ENCODE measurements at places on chromosomes 2 and 18.

DNA sequence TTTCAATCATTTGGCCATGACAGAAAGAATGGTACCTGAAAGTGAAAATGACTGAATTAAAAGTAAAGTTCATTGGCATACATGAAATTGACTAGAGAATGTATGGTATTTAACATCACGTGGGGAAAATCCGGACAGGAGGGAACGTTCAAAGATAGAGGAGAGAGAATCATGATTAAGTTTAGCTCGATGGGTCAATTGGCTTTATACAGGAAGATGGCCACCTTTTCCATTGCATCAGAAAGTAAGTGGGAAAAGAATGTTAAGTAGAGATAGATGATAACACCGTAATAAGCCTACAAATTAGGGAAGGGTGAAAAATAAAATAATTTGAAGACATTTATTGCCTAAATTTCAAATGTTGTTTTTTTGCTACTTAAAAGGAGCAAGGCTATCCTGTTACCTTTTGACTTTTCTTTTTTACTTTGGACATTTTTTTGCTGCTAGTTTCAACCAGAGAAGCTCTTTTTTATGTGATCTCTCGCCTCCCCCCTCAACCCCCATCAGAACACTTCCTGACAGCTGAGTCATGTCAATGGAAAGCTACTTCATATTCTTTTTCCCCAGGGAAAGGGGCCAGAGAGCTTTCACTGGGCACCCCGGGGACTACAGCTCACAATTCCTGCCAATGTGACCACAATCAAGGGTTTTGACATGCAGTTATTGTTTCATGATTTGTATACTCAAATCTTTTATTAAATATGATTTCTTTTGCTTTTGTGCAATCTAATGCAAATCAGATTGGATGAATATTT lies 767 bp upstream of the CCDC102B start:
- no peak for DNase-seq

GRCh38 chr18:31736630-31737029 lies 24.1 kb downstream of the SLC25A52 start:
- no peak for DNase-seq

DNA sequence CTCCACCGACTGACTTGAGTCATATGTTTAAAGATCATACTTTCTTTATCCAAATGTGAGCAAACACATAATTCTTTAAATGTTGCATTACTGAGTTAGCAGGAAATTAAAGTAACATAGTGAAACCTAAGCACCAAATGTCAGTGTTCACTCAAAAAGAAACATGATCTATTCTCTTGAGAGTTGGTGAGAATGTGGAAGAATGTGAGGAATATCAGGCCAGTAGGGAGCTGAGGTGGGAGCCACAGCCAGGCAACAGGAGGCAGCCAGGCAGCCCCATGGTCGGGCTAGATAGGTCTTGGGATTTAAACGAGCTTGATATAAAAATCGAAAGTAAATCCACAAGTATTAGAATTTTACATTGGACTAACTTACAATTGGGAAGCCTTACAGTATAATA lies 198.1 kb upstream of the SH3BP4 start:
- DNase-seq: no peak

DNA sequence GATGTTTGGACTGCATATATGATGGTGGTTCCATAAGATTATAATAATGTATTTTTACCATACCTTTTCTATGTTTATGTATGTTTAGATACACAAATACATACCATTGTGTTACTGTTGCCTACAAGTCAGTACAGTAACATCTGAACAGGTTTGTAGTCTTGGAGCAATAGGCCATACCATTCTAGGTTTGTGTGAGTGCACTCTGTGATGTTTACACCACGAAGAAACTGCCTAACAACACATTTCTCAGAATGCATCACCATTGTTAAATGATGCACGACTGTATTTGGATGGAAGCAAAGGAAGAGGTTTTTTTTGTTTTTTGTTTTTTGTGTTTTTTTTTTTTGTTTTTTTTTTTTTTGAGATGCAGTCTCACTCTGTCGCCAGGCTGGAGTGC lies 9.5 kb downstream of the DUSP19 start:
- DNase-seq: no peak

GRCh38 chr2:108454440-108454839 lies 5.4 kb downstream of the GCC2 start:
- DNase-seq: no peak

GRCh38 chr2:100321179-100321865 lies 979 bp downstream of the LONRF2 start:
- no peak for DNase-seq

GRCh38 chr18:50286391-50287027 lies 983 bp downstream of the CXXC1 start:
- DNase-seq: no peak

DNA sequence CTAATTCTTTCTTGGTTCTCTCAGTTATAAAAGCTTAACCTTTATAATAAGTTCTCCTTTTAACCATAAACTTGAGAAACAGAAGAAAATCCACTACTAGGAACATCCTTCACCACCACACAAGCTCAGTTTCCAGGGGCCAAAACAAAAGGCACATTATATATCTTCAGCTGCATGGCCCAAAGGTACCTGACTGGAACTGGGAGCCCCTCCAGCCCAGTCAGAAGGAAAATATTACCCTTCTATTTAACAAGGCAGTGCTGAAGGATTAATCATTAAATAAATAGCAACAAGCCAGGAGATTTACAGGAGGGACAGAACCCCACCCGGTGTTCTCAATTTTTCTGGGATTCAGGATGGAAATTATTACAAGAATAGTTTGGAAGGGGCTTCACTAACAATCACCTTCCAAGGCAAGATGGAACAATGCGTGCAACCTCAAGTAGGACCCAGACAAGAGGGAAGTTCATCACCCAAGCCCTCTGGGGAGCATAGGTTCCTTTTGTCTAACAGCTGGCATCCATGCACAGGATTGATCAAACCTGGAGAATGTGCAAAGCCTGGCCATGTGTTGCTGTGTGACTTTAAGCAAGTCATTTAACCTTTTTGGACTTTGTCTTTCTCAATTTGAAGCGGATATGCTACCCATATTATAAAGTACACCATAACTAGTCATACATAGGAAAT lies 159.6 kb upstream of the SETBP1 start:
- DNase-seq: no peak

DNA sequence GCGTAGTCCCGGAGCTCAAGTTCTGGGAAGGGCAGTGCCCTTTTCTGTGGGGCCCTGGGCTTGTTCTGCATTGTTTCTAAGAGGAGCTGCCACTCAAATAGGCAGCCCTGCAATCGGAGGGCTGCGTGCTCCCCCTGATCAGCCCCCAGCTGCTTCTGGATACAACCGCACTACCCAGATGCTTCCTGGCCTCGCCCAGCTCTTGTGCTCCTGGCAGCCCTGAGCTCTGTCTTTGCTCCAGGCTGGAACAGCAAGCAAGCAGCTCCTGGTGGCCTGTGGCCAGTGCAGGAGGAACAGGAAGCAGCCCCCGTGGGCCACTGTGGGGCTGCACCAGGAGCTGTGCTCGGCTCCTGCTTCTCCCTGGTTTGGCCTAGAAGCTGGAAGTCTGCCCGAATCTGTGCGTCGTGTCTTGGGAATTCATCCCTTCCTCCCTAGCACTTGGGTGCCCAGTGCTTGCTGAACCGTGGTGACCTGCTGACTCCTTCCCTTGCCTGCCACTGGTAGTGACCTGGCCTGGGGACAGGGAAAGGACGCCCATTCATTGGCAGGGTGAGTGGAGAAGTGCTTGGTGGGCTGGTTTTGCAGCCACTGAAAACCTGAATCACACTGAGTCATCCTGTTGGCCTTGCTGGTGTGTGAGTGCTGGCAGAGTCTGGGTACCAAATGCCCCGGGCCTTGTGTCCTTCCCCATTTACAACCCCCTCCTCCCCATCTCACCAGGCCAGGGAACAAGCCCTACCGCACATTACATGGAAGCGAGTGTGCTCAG lies 27.3 kb upstream of the NTSR2 start:
- no peak for DNase-seq

DNA sequence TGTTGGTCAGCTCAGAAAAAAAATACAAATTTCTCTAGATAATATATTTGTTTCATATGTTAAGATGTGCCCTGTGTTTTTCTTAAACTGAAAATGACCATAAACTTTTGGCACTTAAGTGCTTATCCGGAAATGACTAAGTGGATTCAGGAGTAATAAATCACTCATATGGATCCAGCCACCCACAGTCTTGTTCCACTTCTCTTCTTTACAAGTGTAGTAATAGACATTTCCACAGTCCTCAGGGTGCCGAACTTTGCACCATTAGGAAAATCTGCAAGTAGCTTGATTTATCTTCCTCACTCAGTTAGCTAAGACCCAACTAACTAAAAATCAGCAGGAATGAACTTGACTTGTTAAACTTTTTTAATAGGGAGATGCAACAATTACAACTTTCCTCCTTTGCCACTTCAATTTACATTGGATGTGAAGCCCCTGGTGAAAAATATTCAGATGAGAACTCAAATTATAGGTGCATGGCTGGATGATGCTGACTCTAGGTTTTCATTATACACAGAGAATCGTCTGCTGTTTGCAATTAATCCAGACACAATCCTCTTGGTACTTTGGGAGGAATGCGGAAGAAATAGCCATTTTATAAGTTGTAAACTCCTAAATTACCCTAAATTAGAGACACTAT lies 322.5 kb downstream of the ARHGAP15 start:
- DNase-seq: no peak

GRCh38 chr18:39149211-39149806 lies 1583.7 kb upstream of the CELF4 start:
- no peak for DNase-seq

- DNase-seq: no peak
Observed at GRCh38 chr18:36152781-36153180, 23.1 kb downstream of the ELP2 start.

- DNase-seq: no peak
Observed at GRCh38 chr2:10810202-10811161, 2.1 kb downstream of the PDIA6 start.

GRCh38 chr2:160492401-160493226 lies 993 bp downstream of the RBMS1 start:
- DNase-seq: peak; percentile 60

GRCh38 chr2:100274076-100274475 lies 48.2 kb downstream of the LONRF2 start:
- DNase-seq: no peak

DNA sequence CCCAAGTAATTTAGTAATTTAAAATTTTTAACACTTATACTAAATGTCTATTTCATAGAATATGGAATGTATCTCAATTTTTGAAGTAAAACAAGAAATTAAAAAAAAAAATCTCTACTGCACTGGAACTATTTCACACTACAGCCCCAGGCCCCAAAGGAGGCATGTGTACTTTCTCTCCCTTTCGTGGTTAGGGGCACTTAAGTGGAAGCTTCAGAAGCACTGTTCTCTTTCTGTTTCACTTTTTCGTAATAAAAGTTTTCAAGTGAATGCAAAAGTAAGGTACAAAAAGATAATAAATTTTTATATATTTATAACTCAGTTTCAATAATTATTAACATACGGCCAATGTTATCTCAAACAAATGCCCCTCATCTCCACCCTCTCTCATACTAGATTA lies 123.8 kb upstream of the STON1 start:
- DNase-seq: no peak

DNA sequence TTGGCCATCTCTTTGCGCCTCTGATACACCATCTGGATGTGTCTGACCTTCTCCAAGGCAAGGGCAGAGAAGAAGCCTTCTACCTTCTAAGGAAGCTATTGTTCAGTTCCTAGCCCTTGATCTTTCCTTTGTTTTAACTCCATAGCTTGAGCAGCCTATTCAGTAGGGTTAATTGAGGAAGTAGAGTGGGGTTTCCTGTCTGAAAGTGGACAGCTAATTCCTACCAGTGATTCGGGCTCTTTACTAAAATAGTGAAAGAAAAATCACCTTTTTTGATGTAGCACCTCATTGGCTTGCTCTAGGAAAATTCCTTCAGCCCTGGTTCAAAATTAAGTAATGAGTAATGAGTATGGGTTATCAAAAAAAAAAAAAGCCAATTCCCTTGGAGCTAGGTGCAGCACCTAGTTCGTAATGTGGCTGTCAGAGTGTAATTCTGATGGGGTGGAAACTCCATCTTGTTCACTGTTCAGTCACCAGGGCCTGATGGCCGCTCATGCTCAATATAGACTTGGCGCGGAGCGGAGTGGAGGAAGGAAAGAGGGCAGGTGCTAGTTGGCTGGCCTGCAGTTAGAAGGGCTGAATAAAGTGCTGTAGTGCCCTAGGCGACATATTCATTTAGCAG lies 2.9 kb upstream of the MGAT5 start:
- no peak for DNase-seq

GRCh38 chr2:113178891-113179290 lies 5.1 kb downstream of the PSD4 start:
- no peak for DNase-seq

DNA sequence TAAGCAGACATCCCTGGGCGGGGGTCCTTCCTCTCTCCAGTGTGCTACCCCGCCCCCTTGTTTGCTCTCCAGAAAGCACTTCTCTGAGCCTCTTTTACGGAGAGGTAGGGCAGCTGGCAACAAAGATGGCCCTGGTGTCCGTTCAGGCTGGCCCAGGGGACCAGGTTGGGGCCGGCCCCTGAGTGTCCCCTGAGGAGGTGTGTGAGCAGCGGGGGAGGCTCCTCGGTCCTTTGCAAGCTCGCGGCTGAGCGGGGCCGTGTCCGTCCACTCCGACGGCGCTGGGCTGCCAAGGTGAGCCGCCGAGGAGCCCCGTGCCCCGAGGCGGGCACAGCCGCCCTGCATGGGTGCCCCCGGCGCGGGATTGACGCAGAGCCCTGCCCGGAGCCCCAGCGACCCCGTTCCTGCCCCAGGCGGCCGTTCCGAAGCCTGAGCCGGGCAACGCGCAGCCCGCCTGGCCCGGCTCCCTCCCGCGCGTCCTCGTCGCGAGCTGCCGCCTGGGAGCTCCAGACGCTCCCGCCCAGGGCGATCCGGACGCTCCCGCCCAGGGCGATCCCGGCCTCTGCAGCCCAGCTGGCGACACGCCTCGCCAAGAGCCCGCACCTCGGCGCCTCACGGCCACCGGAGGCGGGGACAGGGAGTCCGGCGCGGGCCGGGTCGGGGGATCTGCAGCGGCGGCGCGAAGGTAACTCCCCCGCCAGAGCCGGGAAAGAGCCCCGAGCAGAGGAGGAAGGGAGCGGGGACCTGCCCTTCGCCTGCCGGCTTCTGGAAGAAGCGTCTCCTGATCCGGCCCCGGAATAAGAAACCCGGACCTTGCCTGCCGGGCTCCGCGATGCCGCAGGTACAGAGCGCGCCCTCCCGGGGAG lies at the start of gene PROKR1:
TSS of gene PROKR1 (plus strand) at position 569 of the 863 bp plus-strand sequence. CDS start 2,243 bp downstream, outside the sequence.
- peak; percentile 2 for DNase-seq

DNA sequence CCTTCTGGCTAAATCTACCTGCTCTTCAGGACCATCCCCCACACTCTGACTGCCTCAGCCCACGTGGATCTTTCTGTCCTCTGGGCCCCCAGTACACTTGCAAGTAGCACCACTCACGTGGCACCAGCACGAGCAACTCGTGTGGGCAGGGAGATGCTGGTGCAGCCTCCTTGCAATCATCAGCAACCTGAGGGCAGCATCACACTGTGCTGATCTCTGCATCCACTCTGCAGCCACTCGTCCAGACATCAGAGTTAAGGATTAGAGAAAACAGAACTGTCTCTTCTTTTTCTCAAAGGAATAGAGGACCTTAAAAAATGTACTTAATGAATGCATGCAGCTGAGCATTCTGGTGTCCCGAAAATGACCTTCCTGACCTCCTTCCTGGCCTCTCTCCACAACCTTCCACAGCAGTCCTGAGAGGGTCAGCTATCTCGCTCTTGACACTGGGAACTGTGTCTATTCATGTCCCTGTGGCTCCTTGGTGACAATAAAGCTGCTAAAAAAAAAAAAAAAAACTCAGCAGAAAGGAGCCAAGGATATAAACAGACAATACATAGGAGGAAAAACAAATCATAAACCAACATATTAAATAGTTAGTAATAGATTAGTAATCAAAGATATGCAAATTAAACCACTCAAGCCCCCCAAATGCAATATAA lies 145.9 kb downstream of the ZBTB7C start:
- DNase-seq: no peak

All from CD4-positive, alpha-beta memory T cell (primary cell).